HepG2 (cell line): ENCODE measurements at places on chromosomes 1 and 21. TPM values are rescaled to one million over a fixed set of nuclear protein-coding genes. Genes with fewer than 3 reads are reported as not detected.

ZNF683 gene
- not detected in 2 replicates for polyA plus RNA-seq

KCNQ4 gene
- 0.03 and 0.09 TPM in 2 replicates for polyA plus RNA-seq

OR2L8 gene
- polyA plus RNA-seq = not detected in 2 replicates

TRIM46 gene
- polyA plus RNA-seq = 0.09 and 0.12 TPM in 2 replicates

MYBPH gene
- polyA plus RNA-seq = 0.04 TPM in 1 of 2 replicates, not detected in the other

CCNL2 gene
- 340 and 452 TPM in 2 replicates for polyA plus RNA-seq

MAN1C1 gene
- 0.18 and 0.39 TPM in 2 replicates for polyA plus RNA-seq

DNA sequence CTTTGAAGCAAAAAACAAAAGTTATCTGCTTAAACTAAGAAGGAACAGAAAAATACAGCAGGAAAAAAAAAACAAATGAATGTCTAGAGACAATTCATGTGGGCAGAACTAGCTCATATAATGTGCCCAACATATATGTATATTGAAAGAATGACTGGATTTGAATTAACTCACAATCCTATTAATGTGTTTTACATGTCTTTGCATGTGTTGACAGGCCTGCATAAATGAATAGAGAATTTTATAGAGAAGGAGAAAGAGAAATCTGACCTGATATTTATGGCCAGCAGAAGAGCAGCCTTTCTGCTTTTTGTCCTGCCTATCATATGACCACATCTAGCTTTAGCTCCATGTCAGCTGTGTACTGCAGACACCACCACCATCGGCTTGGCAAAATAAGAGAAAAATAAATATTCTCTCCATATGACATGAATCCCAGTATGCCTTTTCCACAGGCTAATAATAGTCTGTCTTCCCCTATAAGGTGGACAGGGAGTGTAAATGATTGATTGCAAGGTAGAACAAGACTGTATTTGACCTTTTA lies 171.5 kb upstream of the PALMD start:
- DNase-seq = no peak

GRCh38 chr1:183956559-183957188 lies 80.9 kb downstream of the COLGALT2 start:
- DNase-seq = no peak

- no peak for DNase-seq
Observed at GRCh38 chr1:235022341-235022980, 106.2 kb downstream of the TOMM20 start.

DNA sequence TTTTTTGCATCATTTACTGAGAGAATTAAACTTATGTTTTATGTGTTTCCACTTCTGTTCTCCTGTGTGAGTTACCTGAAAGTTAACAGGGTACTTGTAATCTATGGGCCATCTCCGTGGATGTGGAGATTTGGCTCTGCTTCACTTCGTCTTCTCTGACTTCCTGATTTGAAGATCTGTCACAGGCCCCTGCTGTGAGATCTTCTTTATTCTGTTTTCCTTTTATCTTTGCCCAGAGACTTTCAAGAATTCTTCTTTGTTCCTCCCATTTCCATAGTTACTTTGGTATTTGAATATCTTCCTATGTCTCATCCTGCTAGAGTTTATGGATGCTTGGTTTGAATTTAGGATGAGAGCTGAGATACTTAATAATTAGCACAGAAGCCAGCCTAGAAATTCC lies 35.4 kb upstream of the PKN2 start:
- DNase-seq = no peak

DNA sequence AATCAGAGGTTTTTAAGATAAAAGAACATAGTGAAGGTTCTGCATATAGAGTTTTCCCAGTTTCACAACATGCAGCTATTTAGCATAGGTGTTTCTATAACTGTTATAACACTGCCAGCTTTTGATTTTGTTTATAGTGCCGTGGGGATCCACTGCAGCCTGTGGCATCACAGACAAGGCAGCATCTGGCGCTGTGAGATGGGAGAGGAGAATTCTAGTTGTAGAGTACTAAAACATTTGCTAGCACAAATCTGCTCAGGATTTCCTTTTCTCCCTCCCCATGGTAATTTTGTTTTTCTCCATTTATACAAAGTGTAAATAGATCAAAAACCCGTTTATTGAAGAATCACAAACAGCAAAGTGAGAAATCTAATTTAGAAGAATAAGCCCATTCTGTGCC lies 482.8 kb upstream of the NCAM2 start:
- DNase-seq = no peak

GRCh38 chr21:27498025-27498424 lies 531.1 kb upstream of the ADAMTS5 start:
- no peak for DNase-seq

- DNase-seq = no peak
Observed at GRCh38 chr1:116808200-116808847, 54.1 kb downstream of the CD2 start.

DNA sequence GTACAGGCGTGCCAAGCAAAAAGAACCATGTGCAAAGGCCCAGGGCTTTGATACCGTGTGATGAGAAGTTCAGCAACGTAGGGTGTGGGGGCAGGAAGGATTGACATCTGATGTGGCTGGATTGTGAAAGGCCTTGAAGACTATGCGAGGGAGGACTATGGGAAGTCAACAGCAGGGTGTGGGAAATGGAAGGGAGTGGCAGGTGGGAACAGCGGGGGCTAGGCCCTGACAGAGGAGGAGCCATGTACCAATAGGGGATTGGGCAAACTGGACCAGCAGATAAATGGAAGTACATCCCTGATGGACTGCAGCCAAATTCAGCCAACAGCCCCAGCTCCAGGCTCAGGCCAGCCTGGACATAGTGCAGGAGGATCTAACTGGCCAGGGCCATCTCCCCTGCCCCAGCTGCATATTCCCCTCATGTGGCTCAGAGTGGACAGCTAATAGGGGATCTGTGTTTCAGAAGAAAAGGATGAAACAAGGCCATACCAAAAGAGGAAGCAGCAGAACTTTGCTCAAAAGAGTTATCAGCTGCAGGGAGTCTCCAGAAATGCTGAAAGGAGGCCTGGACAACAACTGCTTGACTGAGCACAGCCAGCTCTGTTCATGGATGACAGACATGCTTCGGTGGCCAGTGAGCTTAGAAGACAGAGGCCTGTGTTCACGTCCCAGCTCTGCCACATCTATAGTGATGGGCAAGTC lies 140.2 kb upstream of the SGIP1 start:
- DNase-seq = no peak

GRCh38 chr1:175129997-175130648 lies 62.5 kb downstream of the KIAA0040 start:
- no peak for DNase-seq

GRCh38 chr1:6995789-6996188 lies 210.5 kb downstream of the CAMTA1 start:
- DNase-seq = no peak

DNA sequence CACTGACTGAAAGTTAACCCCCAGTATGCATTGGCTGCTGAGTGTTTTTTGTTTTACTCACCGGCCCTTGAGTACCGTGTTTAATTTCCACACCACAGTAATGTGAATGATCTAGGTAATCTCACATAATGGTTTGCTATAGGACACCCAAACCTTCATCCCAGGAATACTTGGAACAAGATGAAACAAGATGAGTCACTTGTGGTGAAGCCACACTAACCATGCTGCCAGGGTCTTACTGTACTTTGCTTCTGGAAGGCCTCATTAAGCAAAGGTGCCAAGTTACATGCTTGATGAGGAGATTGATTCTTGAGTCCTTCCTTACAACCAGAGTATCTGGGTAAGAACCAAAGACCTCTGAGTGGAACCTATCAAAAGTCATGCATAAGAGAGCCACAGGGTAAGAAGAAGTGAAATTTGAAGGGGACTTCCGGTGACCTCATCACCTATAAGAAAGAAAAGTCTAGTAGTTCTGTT lies 163.3 kb downstream of the NRIP1 start:
- DNase-seq = no peak

DNA sequence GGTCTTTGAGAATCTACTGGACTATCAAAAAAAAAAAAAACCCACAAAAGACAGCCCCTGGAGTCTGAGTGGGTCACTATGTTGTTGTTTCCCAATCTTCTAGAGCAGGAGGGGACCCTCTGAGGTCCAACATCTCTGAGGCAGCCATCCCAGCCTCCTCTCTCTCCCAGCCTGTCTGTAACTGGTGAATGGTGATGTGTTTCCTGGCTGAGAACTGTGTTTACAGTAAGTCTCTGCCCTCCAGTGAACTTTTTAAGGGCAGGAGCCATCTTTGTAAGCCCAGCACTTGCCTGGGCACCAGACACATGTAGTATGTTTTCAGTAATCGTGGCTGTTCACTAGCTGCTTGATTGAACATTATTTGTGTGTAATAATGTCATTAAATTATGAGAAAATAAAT lies 85.7 kb downstream of the SPATA46 start:
- no peak for DNase-seq
